Gastrocnemius medialis (tissue), 4 donors: ENCODE measurements at places on chromosomes 16 and 17. TPM values are rescaled to one million over a fixed set of nuclear protein-coding genes. Genes with fewer than 3 reads are reported as not detected.

The USP7 gene
- total RNA-seq = 87.2 TPM

The RRAD gene
- total RNA-seq = 789 TPM

The EFCAB13 gene
- 2.2 TPM for total RNA-seq

The CRYM gene
- total RNA-seq = not detected

The UTS2R gene
- not detected for total RNA-seq

The AIPL1 gene
- total RNA-seq = not detected

The EXOC3L1 gene
- total RNA-seq = 2.3 TPM

The OR1A2 gene
- total RNA-seq = not detected

The ZNF668 gene
- 6.6 TPM for total RNA-seq

The ASIC2 gene
- total RNA-seq = not detected

The HS3ST4 gene
- total RNA-seq = not detected

The CES3 gene
- total RNA-seq = 13.4 TPM

The KRTAP9-4 gene
- not detected for total RNA-seq

The CTF1 gene
- total RNA-seq = 2.3 TPM

The DPEP2 gene
- total RNA-seq = 0.38 TPM

The HIC1 gene
- 9.6 TPM for total RNA-seq

The MPV17L gene
- 15.2 TPM for total RNA-seq

The ACE gene
- total RNA-seq = 6.3 TPM

The DUSP3 gene
- total RNA-seq = 145 TPM

The DNAAF8 gene
- total RNA-seq = 0.70 TPM

The ZG16 gene
- not detected for total RNA-seq

The CBX2 gene
- total RNA-seq = 1.1 TPM

The MKS1 gene
- total RNA-seq = 2.4 TPM

The PNMT gene
- 7.5 TPM for total RNA-seq

The HAS3 gene
- total RNA-seq = not detected

The MT4 gene
- not detected for total RNA-seq

The HYDIN gene
- total RNA-seq = not detected
